ENCODE measurements at places on chromosomes 1 and 21.

DNA sequence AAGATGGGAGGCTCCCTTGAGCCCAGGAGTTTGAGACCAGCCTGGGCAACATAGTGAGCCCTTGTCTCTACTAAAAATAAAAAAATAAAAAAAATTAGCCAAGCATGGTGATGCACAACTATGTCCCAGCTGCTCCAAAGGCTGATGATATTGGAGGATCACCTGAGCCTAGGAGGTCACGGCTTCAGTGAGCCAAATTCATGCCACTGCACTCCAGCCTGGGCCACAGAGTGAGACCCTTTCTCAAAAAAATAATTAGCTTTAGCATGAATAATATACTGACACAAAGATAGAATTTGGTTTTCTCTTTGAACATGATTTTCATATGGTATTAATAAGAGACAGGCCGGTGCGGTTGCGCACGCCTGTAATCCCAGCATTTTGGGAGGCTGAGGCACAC lies 88.8 kb downstream of the DESI2 start:
- DNase-seq = no peak

DNA sequence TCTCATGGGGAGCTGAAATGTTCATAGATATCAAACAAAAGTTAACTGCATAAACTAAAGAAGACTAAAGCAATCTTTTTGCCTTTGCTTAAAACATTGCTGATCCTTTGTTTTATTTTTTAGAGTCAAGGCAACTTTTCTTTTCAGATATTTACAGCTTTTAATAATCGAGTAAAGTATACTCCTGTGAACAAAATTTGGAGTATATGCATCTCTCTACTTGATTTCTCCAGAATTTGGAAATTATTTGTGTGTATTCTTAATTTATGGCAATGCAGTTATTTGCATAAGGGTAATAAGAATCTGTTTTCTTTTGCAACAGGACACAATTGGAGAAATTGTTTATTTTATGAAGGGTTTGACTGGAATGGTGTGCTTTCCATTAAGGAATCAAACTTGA lies 4.2 kb upstream of the AQP10 start:
- no peak for DNase-seq

DNA sequence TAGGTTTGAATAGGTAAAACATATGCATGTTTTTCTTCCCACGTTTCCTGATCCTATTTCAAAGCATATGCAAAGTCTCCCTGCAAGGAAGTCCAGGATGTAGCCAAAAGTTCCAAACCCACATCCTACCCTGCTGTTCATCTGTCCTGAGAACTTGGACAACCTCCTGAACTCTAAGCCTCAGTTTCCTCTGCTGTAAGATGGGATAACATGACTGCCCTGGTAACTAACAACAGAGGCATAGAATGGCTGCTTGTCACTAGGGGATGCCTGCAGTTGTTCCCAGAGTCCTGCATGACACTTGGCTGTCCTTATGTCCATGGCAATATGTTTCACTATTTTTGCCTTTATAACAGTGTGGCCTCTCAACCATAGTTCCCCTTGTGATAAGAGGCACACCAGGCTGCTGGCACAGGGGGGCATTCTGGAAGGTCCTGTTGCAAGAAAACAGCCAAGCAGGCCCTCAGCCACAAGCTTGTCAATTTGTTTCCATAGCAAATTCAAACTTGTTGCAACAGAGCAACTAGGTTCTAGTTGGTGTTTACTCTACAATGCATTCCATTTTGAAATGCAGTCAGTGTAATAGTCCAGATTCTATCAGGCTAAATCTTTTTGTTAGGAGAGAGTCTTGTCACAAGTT lies 1.5 kb upstream of the HDGF start:
- no peak for DNase-seq

GRCh38 chr1:170917373-170917772 lies 18.0 kb upstream of the MROH9 start:
- no peak for DNase-seq

DNA sequence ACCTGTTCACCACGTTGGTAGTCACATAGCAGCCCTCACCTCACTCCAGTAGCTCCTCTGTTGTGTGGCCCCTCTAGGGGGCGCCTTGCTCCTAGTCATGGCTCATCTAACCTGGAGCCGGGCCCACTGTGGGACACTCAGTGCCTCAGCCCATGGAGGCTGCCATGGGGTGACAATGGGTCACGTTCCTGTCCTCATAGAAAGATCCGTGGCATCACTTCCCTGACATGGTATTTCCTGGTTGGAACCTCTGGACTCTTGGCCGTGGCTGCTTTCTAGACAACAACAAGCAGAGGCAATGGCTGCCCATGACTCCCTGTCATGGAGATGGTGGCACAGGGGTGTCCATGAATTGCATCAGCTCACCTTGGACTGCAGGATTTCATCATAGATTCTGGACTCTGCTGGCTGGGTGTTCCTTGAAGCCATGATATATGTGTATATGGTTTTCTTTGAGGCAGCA lies 27.5 kb upstream of the SLAMF6 start:
- peak; percentile 21 for DNase-seq

DNA sequence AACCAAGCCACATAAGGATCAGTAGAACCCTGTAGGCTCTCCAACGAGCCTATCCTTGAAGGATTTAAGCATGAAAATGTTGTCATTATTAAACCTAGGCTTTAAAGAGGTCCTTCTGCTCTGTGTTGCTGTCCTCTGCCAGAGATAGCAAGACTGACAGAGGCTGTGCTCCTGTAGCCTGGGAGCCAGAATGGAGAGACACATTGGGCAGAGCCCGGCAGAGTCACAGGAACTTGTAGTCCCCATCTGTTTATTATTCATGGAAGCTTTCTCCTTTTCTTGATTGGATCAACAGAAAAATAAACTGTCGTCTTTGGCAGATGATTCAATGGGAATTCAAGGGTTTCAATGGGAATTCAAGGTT lies 19.2 kb upstream of the SLAMF1 start:
- no peak for DNase-seq

DNA sequence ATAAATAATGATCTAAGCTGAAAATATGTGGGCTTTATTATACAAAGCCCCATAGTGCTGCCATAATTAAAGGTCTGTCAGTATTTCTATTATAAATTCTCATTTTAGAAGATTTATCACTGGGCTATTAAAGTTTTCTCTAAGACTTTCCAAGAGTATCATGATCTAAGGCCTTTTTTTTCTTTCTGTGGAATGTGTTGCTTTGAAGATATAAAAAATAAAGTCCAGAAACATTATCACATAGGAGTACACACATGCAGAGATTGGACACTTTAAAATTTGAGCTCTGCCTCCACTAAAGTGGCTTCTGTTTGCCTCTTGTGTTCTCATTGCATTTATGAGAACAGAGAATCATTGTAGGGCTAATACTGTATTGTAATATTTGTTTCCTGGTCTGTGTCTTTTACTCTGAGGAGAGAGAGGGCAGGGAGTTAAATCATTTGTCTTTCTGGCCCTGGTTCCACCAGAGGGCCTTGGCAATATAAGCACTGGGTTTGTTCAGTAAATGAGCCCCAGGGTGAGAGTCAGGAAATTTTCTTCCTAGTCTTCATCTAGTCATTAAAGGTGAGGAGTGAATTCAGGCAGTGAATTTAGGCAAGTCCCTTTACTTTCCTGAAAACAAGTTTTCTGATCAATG lies 70.2 kb downstream of the NFIA start:
- DNase-seq = no peak

- DNase-seq = no peak
Measured at GRCh38 chr1:150173141-150173585, 23.4 kb downstream of the PLEKHO1 start.

DNA sequence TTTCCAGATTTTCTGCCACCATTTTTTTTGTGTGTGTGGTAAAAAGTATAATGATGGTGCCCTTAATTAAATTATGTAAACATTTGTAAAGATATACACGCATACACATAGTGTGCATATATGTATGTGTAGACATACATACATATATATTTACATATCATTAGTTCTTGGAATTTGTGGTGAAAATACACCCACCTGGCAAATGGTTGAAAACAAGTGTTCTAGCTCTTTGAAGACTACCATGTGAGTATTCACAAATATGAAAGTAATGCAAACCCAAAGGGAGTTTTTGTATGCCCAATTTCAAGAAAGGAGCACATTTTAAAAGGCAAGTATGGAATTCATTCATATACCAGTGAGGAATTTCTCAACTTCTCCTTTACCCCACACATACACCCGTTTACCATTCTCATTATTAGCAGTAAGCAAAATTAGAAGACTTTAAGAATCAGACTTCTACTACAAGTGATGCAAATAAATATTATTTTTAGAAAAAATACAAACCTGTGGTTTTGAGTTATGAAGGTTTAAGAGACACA lies 8.0 kb downstream of the RABGAP1L start:
- DNase-seq = no peak

GRCh38 chr21:35994613-35995012 lies 65.7 kb downstream of the SETD4 start:
- DNase-seq = no peak

GRCh38 chr1:182974506-182975191 lies 21.7 kb upstream of the SHCBP1L start:
- no peak for DNase-seq
